Upper lobe of right lung (tissue), 1 donor: ENCODE measurements at places on chromosomes 4 and X.

GRCh38 chr4:17690135-17690534 is 75.7 kb downstream of the MED28 start:
- no peaks in the 10 kb centered on the region for H3K4me1 ChIP-seq
- no peak overlapping the region for H3K27ac ChIP-seq
- no peak for DNase-seq
- H3K4me3 ChIP-seq, result no peak overlapping the region

GRCh38 chr4:173591760-173592159 is 61.7 kb upstream of the HAND2 start:
- no peak overlapping the region for H3K4me3 ChIP-seq
- DNase-seq, result no peak
- H3K4me1 ChIP-seq, result no peaks in the 10 kb centered on the region
- H3K27ac ChIP-seq, result no peak overlapping the region

GRCh38 chr4:186258216-186258811 is 7.7 kb upstream of the F11 start:
- no peak overlapping the region for H3K4me3 ChIP-seq
- no peaks in the 10 kb centered on the region for H3K4me1 ChIP-seq
- DNase-seq, result no peak
- no peaks in the 10 kb centered on the region for H3K27me3 ChIP-seq

GRCh38 chrX:4249401-4249800 is 536.0 kb upstream of the PRKX start:
- DNase-seq, result no peak
- H3K36me3 ChIP-seq, result no peaks in the 10 kb centered on the region
- no peaks in the 10 kb centered on the region for H3K4me1 ChIP-seq
- H3K27me3 ChIP-seq, result no peaks in the 10 kb centered on the region

DNA sequence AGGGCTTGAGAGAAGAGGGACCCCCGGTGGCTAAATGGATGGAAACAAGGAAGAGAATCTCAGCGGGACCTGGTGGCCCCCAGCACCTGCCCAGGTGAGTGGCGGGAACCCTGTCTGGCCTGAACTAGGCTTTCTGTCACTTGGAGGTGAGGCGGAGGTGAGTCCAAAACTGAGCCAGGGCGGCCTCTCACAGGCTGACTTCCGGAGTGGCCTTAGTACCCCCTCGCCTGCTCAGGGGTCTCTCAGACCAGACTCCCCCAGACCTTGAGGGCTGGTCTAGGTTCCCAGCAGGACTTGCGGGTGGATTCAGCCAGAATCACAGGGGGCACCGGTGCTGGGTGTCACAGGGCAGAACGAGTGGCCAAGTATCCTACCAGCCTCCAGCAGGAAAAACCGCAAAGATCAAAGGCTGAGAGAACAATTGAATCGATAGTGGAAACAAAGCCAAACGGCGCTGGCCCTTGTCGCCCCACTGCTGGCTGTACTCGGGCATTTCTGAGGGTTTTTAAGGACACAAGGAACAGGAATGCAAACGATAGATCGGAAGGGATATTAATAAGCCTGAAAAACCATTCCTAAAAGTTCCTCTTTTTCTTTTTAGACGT is 67.8 kb downstream of the WFS1 start:
- H3K27ac ChIP-seq, result no peak overlapping the region
- no peak overlapping the region for H3K4me3 ChIP-seq
- H3K27me3 ChIP-seq, result peaks cover 47% of the 10 kb centered on the region
- H3K36me3 ChIP-seq, result no peaks in the 10 kb centered on the region
- no peaks in the 10 kb centered on the region for H3K4me1 ChIP-seq

DNA sequence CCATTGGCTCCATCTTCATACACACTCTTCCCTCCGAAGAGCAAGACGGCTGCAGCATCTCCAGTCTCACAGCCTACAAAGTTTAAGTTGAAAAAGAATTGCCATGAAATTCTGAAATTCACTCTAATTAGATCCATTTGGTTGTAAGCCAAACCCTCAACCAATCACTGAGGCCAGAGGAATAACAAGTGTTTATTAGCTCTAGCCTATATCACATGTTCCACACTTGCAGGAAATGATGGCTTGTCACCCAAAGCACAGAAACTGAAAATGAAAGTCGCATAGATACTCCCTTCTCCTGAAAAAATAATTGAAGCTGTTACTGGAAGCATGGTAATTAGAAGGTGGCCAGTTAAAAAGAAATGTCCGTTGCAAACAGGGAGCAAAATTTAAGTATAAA is 1071.8 kb downstream of the CCSER1 start:
- DNase-seq, result no peak
- no peaks in the 10 kb centered on the region for H3K27me3 ChIP-seq
- peak overlapping the region; percentile 17 for H3K4me3 ChIP-seq
- H3K4me1 ChIP-seq, result no peaks in the 10 kb centered on the region
- no peak overlapping the region for H3K27ac ChIP-seq

GRCh38 chr4:31124008-31124585 is 403.9 kb downstream of the PCDH7 start:
- DNase-seq, result no peak
- no peak overlapping the region for H3K27ac ChIP-seq
- no peaks in the 10 kb centered on the region for H3K27me3 ChIP-seq
- H3K4me3 ChIP-seq, result no peak overlapping the region

- no peak for DNase-seq
- H3K4me1 ChIP-seq, result no peaks in the 10 kb centered on the region
- H3K4me3 ChIP-seq, result no peak overlapping the region
- H3K27ac ChIP-seq, result no peak overlapping the region
- H3K36me3 ChIP-seq, result no peaks in the 10 kb centered on the region
These were observed 887 bp upstream of the IL1RAPL2 start for GRCh38 chrX:104564921-104565703.

- H3K36me3 ChIP-seq, result no peaks in the 10 kb centered on the region
- no peak for DNase-seq
- no peak overlapping the region for H3K4me3 ChIP-seq
- H3K27me3 ChIP-seq, result no peaks in the 10 kb centered on the region
- no peaks in the 10 kb centered on the region for H3K4me1 ChIP-seq
These were observed 154.2 kb upstream of the IL1RAPL2 start for GRCh38 chrX:104411800-104412199.

GRCh38 chr4:152359208-152360044 is 176.5 kb downstream of the FBXW7 start:
- H3K36me3 ChIP-seq, result no peaks in the 10 kb centered on the region
- no peaks in the 10 kb centered on the region for H3K27me3 ChIP-seq
- peaks cover 6% of the 10 kb centered on the region for H3K4me1 ChIP-seq
- no peak for DNase-seq
- no peak overlapping the region for H3K27ac ChIP-seq
- H3K4me3 ChIP-seq, result no peak overlapping the region

DNA sequence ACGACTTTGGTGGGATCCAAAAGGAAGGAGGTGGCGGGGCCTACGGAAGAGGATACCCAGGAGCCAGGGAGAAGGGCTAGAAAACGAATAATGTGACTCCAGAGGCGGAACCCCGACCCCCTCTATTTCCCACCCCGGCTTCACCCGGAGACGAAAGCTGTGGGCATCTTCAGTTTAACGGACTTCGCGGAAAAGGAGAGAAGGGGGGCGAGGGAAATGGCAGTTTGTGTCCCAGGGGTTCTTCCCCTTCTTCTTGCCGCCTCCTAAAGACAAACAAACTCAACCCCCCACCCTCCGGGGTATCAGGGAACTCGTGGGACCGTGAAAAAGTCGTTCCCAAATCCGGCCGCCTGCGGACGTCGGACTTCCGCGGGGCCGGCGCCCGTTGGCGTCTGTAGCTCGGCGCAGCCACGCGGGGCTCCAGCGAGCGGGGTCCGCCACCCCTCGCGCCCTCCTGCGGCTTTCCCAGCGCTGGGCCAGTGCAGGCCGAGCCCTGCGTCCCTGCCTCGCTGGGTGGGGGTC is 3.6 kb upstream of the LEF1 start:
- H3K27me3 ChIP-seq, result peaks cover 50% of the 10 kb centered on the region
- peak overlapping the region; percentile 79 for H3K27ac ChIP-seq
- H3K4me3 ChIP-seq, result peak overlapping the region; percentile 68
- peaks cover 12% of the 10 kb centered on the region for H3K4me1 ChIP-seq
- H3K36me3 ChIP-seq, result no peaks in the 10 kb centered on the region
- DNase-seq, result peak; percentile 67

DNA sequence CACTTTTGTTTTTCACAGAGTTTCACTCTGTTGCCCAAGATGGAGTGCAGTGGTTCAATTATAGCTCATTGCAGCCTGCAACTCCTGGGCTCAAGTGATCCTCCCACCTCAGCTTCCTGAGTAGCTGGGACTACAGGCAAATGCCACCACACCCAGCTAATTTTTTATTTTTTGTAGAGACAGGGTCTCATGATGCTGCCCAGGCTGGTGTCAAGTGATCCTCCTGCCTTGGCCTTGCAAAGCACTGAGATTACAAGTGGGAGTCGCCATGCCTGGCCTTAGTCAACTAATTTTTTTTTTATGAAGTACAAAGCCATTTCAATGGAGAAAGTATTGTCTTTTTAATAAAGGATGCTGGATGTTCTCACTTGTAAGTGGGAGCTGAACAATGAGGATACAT is 51.3 kb upstream of the UXT start:
- no peak overlapping the region for H3K4me3 ChIP-seq
- DNase-seq, result no peak
- no peaks in the 10 kb centered on the region for H3K27me3 ChIP-seq
- no peak overlapping the region for H3K27ac ChIP-seq
- H3K36me3 ChIP-seq, result no peaks in the 10 kb centered on the region

DNA sequence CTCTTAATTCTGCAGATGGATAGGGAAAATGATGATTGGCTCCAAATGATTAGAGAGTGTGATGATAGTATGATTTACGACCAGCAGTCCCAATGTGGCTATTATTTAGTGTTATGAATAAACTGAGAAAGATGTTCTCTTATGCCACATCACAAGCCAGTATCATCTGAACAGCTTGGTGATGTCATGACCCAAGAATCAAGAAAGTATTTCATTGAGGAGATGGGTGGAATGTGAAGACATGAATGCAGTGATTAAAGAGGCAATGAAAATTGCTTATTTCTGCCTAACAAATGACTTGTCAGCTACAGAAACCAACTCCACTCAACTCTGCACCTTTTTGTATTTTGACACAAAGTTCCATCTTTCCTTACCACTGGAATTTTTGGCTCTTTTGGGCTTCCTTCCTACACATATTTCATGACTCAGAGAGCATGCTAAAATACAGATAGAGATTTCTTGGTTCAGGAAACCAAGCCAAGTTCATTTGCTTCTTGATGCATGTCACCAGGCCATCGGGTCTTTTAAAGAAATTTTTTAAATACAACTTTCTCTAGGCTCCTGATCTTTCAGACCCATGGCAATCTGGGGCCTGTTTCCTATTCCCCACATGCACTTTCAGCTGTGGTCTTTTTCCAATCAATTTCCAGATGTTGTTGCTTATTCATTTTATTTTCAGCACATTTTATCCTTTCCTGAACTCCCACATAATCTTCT is 174.2 kb downstream of the HHIP start:
- H3K27ac ChIP-seq, result no peak overlapping the region
- H3K27me3 ChIP-seq, result no peaks in the 10 kb centered on the region
- H3K36me3 ChIP-seq, result no peaks in the 10 kb centered on the region
- DNase-seq, result no peak

DNA sequence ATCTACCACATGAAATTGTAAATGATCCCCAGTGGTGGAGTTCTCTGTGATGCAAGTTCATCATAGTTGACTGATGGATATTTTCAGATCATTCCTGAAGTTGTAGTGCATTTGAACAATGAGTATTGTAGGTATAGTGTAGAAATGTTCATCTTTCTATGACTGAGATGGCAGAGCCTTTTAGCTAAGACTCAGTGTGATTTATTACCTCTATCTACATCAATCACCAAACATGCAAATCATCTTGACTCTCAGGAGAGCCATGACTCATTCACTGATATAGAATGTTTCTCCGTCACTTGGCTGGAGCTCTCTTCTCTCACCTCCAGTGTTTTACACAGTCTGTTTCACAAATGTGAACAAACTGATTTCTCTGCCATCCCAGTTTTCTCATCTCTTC is 392.6 kb downstream of the IL1RAPL1 start:
- H3K27me3 ChIP-seq, result no peaks in the 10 kb centered on the region
- H3K4me3 ChIP-seq, result no peak overlapping the region

DNA sequence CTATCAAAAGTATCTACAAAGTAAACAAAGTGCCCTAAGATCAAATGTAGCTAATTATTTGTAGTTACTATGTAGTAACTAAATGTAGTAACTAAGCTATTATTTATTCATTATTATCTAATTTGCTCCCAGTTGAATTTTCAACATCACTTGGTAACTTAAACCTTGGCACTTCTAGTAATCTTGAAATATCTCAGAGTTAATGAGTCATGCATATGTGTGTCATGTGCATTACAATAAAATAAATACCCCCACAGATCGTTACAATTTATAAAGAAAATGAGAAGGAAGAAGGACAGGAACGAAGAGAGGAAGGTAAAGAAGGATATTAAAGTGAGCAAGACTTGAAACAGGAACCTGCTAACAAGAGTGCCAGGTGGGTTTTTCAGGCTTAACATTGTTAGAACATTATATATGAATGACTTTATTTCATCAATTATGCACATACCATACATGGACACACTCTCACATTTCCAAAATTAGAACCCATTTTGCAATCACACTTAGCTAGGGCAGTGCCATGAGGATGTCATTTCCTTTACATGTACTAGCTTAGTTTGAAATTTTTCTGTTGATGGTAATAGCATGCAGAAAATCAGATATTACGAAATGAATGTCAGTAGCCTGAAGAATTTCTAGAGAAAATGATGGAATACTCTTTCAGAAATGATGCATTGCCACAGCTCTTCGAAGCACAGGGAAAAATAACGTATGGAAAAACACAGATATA is 1670.4 kb upstream of the AGA start:
- no peak for DNase-seq
- no peaks in the 10 kb centered on the region for H3K4me1 ChIP-seq
- no peaks in the 10 kb centered on the region for H3K36me3 ChIP-seq
- H3K4me3 ChIP-seq, result no peak overlapping the region
- no peaks in the 10 kb centered on the region for H3K27me3 ChIP-seq

- no peak overlapping the region for H3K27ac ChIP-seq
- no peak overlapping the region for H3K4me3 ChIP-seq
- DNase-seq, result no peak
- no peaks in the 10 kb centered on the region for H3K27me3 ChIP-seq
- H3K36me3 ChIP-seq, result no peaks in the 10 kb centered on the region
- no peaks in the 10 kb centered on the region for H3K4me1 ChIP-seq
These were observed 327.9 kb upstream of the MAGEB18 start for GRCh38 chrX:25810202-25810601.

DNA sequence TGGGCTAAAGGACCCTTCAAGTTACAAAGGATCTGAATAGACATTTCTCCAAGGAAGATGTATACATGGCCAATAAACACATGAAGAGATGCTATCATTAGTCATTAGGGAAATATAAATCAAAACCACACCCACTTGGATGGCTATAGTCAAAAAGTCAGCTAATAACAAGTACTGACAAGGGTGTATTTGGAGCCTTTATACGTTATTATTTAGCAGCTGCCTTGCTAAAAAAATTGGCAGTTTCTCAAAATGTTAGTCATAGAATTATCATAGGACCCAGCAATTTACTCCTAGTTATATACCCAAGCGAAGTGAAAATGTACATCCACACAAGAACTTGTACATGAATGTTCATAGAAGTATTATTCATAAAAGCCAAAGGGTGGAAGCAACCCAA is 112.7 kb upstream of the DUSP21 start:
- no peak for DNase-seq
- no peak overlapping the region for H3K27ac ChIP-seq
- H3K36me3 ChIP-seq, result no peaks in the 10 kb centered on the region
- H3K27me3 ChIP-seq, result no peaks in the 10 kb centered on the region
- no peak overlapping the region for H3K4me3 ChIP-seq
